GM04504 (cell line): ENCODE measurements at places on chromosomes 7 and 10.

GRCh38 chr10:10527861-10528562, 489.7 kb upstream of the CELF2 start:
- no peak for DNase-seq

- DNase-seq = no peak
Observed at GRCh38 chr7:39616138-39616537, 7.2 kb upstream of the RALA start.

GRCh38 chr7:157292770-157293412, 43.9 kb upstream of the DNAJB6 start:
- DNase-seq = no peak

- peak; percentile 6 for DNase-seq
Observed at GRCh38 chr10:14751921-14752320, 22.8 kb downstream of the FAM107B start.

- no peak for DNase-seq
Observed at GRCh38 chr7:54180796-54181195, 361.4 kb upstream of the VSTM2A start.

- no peak for DNase-seq
Observed at GRCh38 chr7:129958643-129959470, 6.1 kb upstream of the UBE2H start.

- DNase-seq = no peak
Observed at GRCh38 chr10:48670978-48671913, 13.4 kb upstream of the WDFY4 start.

DNA sequence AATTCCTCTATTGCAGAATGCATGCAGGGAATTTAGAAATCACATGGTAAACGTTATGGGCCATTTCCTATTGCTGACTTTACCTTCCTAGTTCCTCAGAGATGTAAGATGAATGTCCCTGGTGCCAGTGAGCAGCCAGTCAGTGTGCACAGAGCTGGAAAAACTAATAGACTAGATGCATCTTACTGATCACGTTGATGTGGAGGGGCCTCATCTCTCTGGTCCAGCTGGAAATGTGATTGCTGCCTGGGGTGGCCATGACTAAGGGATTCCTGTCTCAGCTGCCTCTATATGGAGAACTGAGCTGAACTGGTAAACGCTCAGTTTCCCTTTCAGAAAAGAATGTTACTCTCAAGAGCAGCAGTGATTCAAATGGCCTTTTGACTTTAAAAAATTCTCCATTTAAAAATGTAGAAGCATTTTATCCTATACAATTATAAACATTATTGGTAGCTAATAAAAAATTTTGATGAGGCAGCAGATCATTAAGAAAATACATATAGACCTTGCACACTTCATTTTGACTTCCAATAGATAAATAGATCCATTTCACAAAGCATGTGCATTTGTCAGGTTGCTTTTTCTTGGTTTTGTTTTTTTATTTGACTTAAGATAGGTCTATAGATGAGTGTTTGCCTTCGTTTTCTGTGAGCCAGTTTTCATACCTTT, 80.5 kb upstream of the INSYN2A start:
- DNase-seq = no peak

GRCh38 chr7:150801242-150801945, 825 bp downstream of the TMEM176A start:
- no peak for DNase-seq

DNA sequence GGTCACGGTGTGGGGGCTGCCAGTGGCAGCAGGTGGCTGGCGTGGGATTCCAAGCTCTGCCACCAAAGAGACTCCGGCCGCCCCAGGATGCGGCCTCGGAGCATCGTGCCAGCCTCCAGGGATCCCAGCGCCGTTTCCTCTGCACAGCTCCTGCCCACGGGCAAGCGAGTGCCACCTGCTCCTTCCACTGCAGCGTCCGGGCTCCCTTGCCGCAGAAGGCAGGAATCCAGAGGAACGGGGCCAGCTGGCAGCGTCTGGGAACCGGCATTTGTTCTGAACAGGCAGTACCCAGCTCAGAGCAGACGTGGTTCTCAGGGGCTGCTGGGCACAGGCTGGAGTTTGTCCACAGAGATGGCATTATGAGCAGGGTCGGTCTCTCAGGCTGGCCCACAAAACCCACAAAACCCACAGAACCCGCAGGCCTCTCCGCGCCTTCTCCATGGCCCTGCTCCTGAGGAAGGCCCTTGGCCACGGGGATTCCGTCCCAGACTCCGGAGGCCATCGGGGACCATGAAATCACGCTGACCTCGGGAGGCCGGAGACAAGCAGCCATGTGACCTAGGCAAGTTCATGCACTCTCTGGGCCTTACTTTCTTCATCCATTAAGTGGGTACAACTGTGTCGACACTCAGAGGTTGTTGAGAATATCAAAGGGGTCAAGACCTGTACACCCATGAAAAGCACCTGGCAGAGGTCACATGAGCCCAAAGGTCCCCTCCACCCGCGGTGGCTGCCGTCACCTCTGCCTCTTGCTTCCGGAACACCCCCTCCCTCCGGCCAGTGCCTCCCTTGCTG, 72.1 kb upstream of the TNRC18 start:
- DNase-seq = no peak

- DNase-seq = no peak
Observed at GRCh38 chr7:22572292-22572691, 72.3 kb upstream of the STEAP1B start.

DNA sequence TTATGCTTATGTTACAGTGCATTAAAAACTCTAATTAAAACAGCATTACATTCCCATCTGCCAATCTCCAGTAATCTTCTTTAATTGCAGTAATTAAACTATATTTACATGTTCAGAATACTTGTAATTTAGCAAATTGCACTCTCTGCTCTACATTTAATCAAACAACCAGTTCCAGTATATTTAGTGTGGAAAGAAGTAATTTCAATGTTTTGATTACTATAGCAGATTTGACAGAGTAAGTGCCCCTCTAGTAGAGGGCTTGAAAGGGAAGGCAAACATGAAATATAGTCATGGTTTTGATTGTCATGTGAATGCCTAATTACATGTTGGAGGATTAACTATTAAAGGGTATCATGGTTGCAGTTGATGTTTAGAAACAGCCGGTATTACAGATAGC, 739.7 kb downstream of the AUTS2 start:
- no peak for DNase-seq

- DNase-seq = no peak
Observed at GRCh38 chr10:38070501-38070900, 23.6 kb upstream of the ZNF37A start.

GRCh38 chr10:4183761-4184261, 398.8 kb upstream of the KLF6 start:
- DNase-seq = peak; percentile 36
